ENCODE measurements at places on chromosomes 11 and 22.

- DNase-seq = peak; percentile 5
These were observed 23.2 kb downstream of the COMMD9 start for GRCh38 chr11:36265793-36266628.

- DNase-seq = no peak
These were observed 2.7 kb upstream of the ACY3 start for GRCh38 chr11:67652965-67653845.

GRCh38 chr22:37199760-37200108 lies 11.7 kb upstream of the C1QTNF6 start:
- no peak for DNase-seq

DNA sequence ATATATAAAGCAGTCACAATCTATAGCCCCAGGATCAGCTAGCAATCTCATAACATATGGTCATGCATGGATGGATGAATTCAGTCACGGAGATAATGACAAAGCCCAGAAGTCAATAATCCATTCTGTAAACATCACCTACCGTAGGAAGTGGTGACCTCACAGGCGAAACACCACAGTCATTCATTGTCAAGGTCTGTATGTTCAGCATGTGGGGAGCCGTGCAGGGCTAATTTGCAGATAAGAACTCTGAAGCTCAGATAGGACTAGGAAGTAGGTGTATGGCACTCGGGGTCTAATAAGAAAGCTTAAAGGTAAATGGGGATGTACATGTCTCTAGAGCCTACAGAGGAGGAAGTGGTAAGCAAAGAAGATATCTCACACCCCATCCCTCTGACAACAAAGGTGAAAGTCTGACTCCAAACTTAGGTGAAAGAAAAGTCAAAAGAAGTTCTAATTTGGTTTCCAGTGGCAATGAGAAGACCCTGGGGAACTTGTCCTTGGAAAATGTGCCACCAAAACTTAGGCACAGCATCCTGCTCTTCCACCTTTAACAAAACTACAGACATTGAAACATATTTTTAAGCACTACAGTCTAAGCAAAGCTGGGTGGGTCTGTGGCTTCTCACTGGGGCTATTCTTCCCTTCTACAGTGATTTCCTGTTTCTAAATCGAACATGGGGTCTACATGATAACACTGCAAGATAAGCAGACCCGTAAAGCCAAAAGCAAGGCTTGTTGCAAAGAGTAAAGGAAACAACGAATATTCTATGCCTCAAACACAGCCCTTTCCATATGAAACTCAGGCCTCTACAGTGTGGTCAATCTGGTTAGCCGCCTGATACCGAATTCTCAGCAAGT lies 5.2 kb downstream of the CRTAM start:
- peak; percentile 11 for DNase-seq

DNA sequence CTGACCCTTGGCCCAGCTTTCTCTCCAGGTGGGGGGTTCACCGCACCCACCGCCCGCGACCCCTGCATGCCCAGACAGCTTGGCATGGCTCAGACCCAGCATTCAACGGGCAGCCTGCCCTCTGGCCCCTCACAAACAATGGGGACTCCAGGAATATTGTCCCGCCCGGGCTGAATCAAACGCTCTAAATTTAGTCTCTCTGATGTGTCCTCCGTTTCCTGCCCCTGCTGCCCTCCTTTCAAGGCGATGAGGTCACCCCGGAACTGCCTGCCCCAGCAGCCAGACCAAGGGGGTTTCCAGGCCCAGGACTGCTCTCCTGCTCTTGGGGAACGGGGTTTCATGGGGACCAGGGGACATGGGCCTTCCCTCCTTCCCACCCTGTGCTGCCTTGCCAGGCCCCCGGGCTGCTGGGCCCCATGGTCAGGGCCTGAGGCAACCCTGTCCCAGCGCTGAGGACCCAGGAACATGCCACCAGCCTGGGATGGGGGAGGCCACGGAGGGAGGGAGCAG lies 10.1 kb upstream of the PDGFB start:
- no peak for DNase-seq

- no peak for DNase-seq
These were observed 77.6 kb upstream of the KCNQ1OT1 start for GRCh38 chr11:2777386-2777785.

DNA sequence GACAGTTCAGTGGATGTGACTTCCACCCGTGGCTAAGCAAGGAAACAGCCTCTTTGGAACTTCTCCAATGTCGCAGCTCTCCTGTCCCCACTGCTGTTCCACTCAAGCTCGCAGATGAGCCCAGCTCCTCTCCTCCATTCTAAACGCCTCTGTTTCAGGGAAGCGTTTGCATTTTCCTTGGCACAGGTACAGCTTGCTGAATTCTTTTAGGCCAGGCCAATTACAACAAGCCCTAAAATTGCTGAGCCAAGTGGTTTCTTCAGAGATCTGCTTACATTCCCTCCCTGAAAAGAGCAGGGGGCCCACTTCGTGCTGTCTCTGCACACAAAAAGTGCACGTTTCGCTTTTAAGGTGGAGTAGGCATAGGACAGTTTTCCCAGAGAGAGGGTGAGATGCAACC lies 91.5 kb upstream of the BLID start:
- no peak for DNase-seq

- no peak for DNase-seq
These were observed 109.1 kb downstream of the TRPC6 start for GRCh38 chr11:101474666-101475065.

- DNase-seq = no peak
These were observed 955.4 kb upstream of the CCDC90B start for GRCh38 chr11:84241343-84242131.

DNA sequence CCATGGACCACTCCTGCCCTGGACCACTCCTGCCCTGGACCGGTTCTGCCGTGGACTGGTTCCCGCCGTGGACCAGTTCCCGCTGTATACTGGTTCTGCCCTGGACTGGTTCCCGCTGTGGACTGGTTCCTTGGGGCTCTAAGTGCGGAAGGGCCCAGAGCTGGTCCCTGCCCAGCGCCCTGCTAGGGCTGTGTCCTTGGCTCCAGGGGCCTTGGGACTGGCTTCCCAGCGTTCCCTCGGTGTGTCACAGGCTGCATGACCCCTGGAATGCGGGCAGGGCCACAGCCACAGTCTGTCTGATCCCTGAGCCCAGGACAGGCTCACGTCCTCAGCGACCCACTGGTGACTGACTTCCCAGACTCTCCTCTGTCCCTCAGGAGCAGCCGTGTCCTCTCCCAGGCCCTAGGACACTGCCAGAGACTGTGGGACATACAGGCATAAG lies 412.2 kb downstream of the TBC1D22A start:
- DNase-seq = no peak

GRCh38 chr11:10042699-10043098 lies 251.3 kb downstream of the SBF2 start:
- no peak for DNase-seq

GRCh38 chr11:118202599-118203422 lies 22.0 kb downstream of the JAML start:
- DNase-seq = peak; percentile 41

GRCh38 chr22:43114958-43115357 lies 4.4 kb downstream of the BIK start:
- DNase-seq = no peak

DNA sequence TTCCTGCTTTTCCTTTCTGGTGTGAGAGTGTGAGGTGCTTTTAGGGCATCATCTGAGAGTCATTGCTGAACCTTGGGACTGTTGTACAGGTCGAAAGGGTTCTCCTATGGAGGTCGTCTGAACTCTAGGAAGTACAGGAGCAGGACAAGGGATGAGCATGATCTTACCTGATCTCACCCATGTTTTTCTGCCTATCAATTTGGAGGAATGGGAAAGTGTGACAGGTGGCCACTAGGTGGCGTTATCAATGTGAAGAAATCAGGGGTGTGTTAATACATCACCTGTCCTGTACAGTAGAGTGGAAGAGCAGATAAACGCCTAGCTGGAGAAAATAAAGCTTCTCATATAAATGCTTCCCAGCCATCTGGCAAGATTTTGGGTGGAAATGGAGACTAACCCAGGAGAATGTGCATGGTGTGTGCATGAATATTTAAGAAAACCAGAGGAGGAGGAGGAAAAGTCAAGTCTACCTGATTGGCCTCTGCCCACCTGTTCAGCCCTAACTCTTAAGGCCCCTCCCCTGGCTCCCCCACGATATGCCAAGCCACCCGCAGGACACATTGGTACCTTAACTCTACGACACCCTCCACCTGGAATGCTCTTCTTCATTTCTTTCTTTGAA lies 72.0 kb upstream of the NARS2 start:
- DNase-seq = no peak

- DNase-seq = no peak
These were observed 38.8 kb downstream of the RNF141 start for GRCh38 chr11:10502065-10502680.

DNA sequence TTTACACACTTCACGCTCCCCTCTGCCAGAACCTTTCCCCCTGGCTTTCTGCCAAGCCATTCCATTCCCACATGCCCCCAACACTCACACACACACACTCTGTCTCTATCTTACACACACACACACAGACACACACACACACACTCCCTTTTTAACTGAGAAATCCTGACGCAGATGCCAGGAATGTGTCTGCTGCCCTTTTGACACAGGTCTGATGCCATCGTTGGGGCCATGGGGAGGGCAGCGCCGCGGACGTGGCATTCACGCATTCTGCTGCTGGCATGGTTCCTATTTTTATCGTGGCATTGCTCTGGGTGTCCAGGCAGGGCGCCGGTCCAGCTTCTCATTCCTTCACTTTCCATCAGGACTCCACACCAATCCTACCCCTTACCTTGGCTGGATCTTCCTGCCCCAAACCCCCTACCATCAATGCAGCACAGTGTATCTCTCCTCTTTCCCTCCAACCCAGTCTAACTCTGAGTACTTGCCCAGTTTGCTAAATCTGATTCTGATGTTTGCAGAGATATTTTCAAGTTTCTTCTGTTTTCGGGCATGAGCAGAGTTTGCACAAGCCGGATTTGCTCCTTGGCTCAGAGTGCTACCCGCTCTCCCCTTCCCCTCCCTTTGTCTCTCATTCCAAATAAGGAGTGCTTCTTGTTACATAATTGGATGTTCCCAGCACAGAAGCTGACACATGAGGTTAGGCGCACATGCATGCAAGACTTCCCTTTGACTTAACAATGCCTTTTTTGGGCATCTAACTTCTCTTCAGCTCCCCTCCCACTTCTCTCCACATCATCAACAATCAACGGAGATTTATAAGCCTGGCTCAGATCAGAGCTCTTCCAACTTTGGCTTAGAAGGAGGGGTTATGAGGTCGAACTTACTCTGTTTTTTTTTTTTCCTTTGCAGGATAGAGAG lies 18.8 kb downstream of the SNX19 start:
- no peak for DNase-seq

- no peak for DNase-seq
These were observed 402.8 kb downstream of the NXPE2 start for GRCh38 chr11:115080923-115081680.

DNA sequence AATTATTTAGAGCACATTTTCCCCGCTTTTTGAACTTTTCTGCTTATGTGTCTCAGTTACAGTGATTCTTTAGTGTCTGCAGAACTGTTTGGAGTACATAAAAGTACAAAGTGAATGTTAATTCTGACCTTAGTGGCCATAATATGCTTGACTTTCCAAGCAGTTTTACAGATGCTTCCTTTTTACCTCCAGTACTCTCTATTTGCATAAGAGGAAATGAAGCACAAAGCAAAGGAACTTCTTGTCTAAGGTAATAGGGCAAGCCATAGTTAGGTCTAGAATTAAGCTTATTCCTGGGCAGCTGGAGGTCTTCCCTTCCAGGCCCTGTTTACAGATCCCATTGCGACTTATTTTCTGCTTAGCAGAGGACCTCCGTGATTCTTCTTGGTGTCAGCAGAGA lies 3.6 kb downstream of the GTPBP1 start:
- no peak for DNase-seq

- DNase-seq = no peak
These were observed 14.8 kb upstream of the P2RY2 start for GRCh38 chr11:73203322-73203721.

GRCh38 chr11:10645212-10645795 lies 48.3 kb downstream of the IRAG1 start:
- DNase-seq = no peak

- DNase-seq = no peak
These were observed 138.2 kb downstream of the FBXO7 start for GRCh38 chr22:32612834-32613233.

Data from activated T-helper 1 cell treated with Interleukin-2 at 50 U/mL for 16 hours (primary cell).